LHCN-M2 (cell line): ENCODE measurements at places on chromosomes 5 and 9. TPM values are rescaled to one million over a fixed set of nuclear protein-coding genes. Genes with fewer than 3 reads are reported as not detected.

GRCh38 chr9:86682240-86682639 is 265.1 kb downstream of the GAS1 start:
- DNase-seq = no peak

- peak; percentile 21 for DNase-seq
Measured at GRCh38 chr5:82150559-82150958, 127.6 kb downstream of the RPS23 start.

DNA sequence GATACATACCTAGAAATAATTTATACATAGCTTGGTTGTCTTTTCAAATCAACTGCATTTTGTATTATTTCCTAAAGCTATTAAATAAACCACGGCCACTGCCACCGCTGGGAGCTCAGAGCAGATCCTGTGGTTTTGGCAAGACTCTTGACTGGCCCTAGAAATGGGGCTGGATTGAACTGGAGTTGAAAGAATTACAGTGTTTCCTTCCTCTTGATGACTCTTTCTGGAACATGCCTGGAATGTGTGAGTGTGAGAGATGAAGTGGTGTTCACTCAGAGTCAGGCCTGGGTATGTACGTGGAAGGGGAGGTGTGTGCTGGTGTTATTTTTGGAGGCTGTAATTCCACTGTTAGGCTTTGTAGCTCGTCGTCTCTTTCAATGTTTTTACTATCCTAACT is 45.9 kb downstream of the TEK start:
- DNase-seq = peak; percentile 91

- DNase-seq = no peak
Measured at GRCh38 chr5:77937015-77937908, 161.1 kb upstream of the TBCA start.

DNA sequence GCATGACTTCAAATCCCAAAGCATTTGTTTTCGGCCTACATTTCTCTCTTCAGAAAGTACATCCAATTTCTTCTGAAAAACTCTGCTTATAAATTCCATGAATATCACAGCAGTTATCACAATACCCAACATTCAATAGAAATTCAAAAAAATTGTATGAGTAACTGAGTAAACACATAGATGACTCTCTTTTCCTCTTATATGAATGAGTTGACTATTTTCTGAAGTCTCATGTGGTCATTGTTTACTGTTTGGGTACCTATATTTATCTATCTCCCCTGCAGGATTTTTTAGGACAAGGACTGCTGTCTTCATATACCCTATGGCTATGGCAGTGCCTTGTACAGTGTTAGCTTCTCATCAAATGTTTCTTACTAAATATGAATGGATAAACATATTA is 157.1 kb downstream of the HTR1A start:
- no peak for DNase-seq

- DNase-seq = peak; percentile 45
Measured at GRCh38 chr9:133956520-133957076, 35.5 kb downstream of the VAV2 start.

DNA sequence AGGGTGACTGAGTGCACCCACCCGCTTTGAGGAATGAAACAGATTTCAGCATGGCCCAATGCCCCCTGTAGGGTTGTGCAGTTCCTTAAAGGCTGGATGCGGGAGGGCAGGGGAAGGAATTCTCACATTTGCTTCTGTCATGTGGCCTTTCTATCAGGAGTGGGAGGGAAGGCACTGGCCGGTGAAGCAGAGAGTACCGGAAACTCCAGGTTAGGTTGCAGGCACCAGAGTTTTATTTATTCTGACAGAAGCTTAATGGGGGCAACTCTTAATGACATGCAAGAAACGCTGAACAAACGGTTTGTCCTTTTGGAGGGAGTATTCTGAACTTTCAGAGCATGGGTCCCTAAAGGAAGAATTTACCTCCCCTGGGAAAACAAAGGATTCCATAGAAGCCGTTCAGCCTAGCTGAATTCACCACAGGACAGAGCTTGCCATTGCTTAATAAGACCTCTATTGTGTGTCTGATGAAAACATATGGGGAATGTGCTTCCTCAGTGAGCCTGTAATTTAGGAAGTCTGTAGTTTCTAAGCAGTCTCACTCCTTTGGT is 44.1 kb upstream of the EQTN start:
- no peak for DNase-seq

- no peak for DNase-seq
Measured at GRCh38 chr5:90112033-90112692, 297.4 kb downstream of the CETN3 start.

- DNase-seq = no peak
Measured at GRCh38 chr5:177493795-177494345, 3.5 kb downstream of the PDLIM7 start.

GRCh38 chr9:86594724-86595123 is 240.5 kb upstream of the TUT7 start:
- DNase-seq = no peak

DNA sequence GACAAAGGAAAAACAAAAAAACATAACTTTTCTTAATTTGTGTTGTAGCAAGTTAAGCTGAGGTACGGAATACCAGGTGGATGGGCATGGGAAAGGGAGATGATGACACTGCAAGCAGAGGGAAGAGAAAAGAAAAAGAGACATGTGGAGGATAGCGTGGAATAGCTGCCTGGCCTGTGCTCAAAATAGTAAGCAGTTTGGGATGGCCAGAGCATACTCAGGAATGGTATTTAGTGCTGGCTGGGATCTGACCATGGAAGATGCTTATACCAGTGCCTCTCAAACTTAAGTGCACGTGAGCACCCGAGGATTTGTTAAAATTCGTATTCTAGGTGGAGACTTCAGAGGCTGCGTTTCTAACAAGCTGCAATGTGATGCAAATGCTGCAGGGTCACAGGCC is 41.3 kb downstream of the LNPEP start:
- no peak for DNase-seq

DNA sequence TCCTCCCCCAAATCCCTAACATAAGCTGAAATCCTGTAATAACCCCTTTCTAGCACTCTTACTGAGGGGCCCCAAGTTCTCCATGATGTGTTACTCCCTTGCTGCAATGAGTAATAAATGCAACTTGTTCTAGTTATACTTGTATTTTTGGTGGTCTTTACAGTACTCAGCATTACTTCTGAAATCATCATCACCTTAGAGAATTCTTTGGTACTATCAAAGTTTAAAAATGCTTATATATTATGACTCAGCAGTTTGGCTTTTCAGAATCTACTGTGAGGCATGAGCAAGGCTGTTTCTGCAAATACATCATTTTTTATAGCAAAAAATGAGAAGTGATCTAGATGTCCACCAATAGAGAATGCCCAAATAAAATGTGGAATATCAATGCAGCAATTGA is 20.7 kb upstream of the ROPN1L start:
- DNase-seq = peak; percentile 26

DNA sequence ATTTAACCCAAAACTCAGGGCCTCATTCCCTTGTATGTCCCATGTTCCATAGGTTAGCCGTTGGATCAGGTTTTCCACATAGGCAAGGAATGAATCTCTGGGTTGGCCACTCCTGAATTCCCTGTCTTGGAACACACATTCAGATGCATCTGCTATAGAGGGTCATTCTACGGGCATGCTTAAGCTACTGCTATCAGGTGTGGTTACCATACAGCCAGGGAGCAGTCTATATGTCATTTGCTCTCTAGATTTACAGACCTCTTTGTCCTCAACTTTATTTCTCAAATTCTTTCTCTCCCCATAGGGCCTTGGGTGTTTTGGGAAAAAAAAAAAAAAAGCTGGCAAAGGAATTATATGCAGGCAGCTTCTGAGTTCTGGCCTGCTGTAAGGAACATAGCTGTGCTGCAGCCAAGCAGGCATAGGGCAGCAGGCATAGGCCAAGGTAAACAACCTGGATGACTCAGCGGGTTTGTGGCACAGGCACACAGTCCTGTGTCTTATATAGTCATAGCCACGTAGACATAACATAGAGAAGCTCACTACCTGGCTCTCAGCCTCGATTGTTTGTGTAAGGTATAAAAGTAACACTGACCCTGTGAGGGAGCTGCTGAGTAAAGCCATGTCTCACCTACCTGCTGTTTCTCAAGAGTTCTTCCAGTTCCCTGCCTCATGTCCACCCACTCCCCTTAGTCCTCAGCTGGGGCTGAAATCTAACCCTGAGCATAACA is 141.5 kb downstream of the OSTF1 start:
- no peak for DNase-seq

MLANA gene
- 0.11 TPM in 1 of 2 replicates, not detected in the other for total RNA-seq

SHOC1 gene
- 0.26 TPM in 1 of 2 replicates, not detected in the other for total RNA-seq

PCDHB2 gene
- total RNA-seq = 10.7 and 13.4 TPM in 2 replicates

ESM1 gene
- 0.98 and 6.7 TPM in 2 replicates for total RNA-seq

MCTP1 gene
- total RNA-seq = 16.4 and 16.6 TPM in 2 replicates

SLC27A6 gene
- total RNA-seq = not detected in 2 replicates

C1QTNF3 gene
- 0.32 and 0.40 TPM in 2 replicates for total RNA-seq

RAPGEF1 gene
- total RNA-seq = 32.1 and 44.9 TPM in 2 replicates

TCERG1 gene
- total RNA-seq = 50.0 and 50.3 TPM in 2 replicates

FGD3 gene
- total RNA-seq = not detected in 2 replicates

NUTM2G gene
- total RNA-seq = not detected in 2 replicates
